ENCODE measurements at places on chromosomes 3 and 15.

- peak; percentile 31 for DNase-seq
These were observed 52.6 kb downstream of the IQCH start for GRCh38 chr15:67307156-67307555.

- peak; percentile 18 for DNase-seq
These were observed 251.0 kb downstream of the KCNH8 start for GRCh38 chr3:19399356-19399755.

DNA sequence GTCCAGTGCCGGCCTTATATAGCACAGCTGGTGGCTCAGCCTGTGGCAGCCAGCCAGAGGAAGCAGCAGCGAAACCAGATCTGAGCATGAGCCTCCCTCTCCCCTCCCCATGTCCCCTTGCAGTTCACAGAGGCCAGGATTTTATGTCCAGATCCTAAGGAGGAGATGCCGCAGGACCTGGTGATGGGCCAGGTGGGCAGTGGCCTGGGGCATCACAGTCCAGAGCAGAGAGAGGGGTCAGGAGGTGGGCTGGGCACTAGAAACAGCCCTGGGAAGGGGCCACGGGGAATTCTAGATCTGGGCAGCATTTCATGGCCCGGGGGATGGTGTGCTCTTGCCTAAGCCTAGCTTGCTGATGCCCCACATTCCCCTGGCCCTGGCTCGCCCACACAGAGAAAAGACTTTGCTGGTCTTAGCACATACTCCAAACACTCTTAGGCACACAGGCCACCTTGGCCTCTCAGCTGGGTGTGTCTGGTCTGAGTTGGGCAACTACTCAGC, 259 bp upstream of the CILP start:
- no peak for DNase-seq

GRCh38 chr15:50778086-50778485, 12.6 kb upstream of the SPPL2A start:
- DNase-seq = no peak

DNA sequence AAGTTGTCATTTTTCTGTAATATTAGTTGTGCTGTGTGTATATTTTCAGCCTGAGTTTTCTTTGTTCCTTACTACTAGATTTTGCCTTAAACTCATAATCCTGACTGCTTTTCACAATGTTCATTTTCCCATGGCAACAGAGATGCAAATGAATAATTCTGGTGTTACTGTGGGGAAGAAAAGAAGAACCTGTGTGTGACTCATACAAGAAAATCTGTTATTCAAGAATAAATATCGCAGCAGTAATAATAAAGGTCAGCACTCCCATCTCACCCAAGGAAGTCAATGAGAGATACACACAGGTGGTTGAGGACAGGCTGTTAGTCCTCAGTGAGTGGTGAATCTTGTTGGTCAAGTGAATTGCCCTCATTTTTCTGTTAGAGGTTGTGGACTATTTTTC, 656.6 kb upstream of the NAALADL2 start:
- DNase-seq = no peak

- no peak for DNase-seq
These were observed 60.7 kb upstream of the RAB6B start for GRCh38 chr3:133956353-133956752.

GRCh38 chr3:20250786-20251185, 64.8 kb upstream of the SGO1 start:
- no peak for DNase-seq

- DNase-seq = no peak
These were observed 396.1 kb downstream of the UNC13C start for GRCh38 chr15:54374184-54374952.

- DNase-seq = peak; percentile 19
These were observed 605 bp downstream of the DCUN1D1 start for GRCh38 chr3:182979674-182980191.

GRCh38 chr15:26773067-26773877, 406 bp upstream of the GABRB3 start:
- no peak for DNase-seq

GRCh38 chr3:170033489-170033888, 4.3 kb upstream of the GPR160 start:
- no peak for DNase-seq

GRCh38 chr3:21446027-21446426, 305.0 kb downstream of the ZNF385D start:
- no peak for DNase-seq

DNA sequence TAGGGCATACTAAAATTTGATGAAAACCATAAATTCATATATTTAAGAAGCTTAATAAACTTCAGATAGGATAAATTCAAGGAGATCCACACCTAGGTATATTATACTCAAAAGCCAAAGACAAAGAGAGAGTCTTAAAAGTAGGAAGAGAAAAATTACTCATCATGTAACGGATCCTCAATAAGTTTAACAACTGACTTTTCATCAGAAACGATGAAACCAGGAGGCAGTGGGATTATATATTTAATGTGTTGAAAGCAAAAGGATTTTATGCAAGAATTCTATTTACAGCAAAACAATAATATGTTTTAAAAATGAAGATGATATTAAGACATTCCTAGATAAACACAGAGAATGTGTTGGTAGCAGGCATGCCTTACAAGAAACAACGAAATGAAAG, 202.7 kb downstream of the OXSM start:
- no peak for DNase-seq

DNA sequence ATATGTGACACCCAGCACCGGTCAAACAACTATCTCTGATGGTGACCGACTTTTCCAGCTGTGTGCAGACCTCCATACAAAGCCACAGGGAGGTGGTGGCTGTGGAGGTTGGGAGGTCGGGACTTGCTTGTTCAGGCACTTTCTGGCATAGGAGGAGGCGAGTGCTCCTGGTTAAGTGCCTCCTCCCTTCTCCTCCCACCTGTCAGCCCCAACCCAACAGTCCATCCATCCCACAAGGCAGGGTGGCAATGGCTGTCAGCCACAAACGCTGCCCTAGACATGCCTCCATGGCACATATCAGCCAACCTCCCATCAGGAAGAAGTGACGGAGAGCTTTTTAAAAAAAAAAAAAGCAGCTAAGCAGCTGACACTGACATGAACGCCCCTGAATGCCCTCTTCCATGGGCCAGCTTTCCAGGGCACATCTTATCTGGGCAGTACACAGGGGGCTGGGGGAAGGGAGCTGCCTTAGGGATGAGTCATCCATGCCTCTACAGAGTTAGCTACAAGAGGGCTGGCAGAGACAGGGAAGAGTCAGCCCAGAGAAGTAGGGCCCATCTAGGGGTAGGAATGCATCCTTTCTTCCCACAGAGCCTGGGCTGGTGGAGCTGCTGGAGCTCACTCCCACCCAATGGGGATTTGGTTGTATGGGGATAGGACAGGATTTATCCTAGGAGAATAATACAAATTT, 41.2 kb downstream of the CCDC12 start:
- peak; percentile 92 for DNase-seq

GRCh38 chr3:16844222-16844621, 40.5 kb upstream of the PLCL2 start:
- DNase-seq = no peak

GRCh38 chr15:98903377-98904018, 104.1 kb downstream of the PGPEP1L start:
- peak; percentile 99 for DNase-seq

DNA sequence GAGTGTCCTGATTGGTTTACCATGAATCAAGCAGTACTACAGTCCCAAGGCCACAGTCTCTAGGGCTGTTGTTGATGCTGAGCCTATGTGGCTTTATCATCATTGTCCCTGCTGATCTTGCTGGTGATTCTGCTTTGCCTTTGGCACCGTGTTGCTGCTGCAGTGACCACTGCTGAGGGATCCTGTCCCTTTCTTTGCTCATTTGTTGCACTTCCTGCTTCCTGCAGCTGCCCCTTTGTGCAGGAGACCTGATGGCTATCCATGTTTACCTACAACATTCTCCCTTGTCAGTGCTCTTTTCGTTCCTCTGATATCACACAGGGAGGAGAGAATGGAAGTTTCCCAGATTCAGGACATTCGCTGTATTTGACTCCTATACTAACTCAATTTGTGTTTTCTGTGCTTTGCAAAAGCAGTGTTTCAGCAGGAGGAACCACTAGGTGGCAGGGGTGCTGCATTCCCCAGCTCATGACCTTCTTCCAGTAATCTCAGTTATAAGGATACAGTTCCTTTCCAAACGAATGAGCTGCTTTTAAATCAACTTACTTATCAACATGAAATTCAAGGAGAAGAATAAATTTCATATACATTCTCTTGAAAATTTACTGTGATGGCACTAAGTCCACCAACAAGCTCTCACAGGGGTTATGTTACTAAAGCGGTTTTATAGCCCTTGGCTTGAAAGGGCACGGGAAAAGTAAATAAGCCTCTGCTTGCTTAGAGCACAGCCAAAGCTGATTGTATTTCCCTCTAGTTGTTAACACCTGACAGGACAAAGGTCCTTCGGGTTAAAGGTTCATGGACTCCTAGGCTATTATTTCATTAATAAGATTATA, 9.7 kb upstream of the THUMPD3 start:
- DNase-seq = peak; percentile 71

- peak; percentile 4 for DNase-seq
These were observed 125.0 kb downstream of the MOBP start for GRCh38 chr3:39592311-39593050.

- DNase-seq = peak; percentile 67
These were observed 38.6 kb upstream of the SFMBT1 start for GRCh38 chr3:53084310-53085001.

- DNase-seq = no peak
These were observed 331.0 kb downstream of the ZBTB20 start for GRCh38 chr3:114816052-114816451.
